ENCODE measurements at places on chromosomes 4 and X.

DNA sequence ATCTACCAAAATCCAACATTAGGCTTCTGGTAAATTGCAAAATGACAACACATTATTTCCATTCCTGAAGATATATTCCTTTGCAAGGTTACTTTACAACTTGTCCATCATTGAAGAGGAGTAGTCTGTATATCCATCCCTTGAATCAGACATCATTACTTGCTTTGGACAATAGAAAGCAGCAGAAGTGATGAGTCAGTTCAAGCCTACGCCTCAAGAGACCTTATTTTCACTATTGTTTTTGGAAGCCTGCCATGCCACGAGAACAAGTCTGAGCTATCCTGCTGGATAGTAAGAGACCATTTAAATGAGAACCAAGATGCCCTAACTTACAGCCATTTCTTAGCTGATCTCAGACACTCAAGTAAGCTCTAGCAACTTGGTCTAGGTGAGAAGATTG, 246.0 kb upstream of the HHIP start:
- DNase-seq, result no peak

GRCh38 chr4:38663090-38663800, 754 bp upstream of the KLF3 start:
- no peak for DNase-seq

GRCh38 chrX:134886002-134886596, 104.7 kb upstream of the SMIM10 start:
- DNase-seq, result no peak

GRCh38 chr4:151806511-151806927, 45.7 kb upstream of the GATB start:
- DNase-seq, result no peak

GRCh38 chr4:73613130-73613529, 7.1 kb downstream of the RASSF6 start:
- no peak for DNase-seq

GRCh38 chr4:83316459-83317165, 18.0 kb downstream of the HPSE start:
- DNase-seq, result no peak

DNA sequence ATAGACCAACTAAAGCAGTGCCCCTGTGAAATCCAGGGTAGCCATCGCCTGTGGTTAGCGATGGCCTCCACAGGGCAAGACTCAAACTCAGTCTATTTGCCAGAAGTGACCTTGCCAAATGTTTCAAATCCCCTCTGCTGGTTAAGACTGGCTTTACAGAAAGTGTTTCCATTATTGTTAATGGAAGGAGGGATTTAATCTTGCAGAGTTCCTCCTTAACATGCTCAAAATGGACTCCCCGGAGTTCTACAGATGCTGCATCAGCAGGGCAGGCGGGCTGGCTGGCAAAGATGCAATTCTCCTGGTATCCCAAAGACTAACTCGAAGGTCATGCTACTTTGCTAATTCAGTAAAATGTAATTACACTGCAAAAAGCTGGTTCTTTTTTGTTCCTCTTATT, 313.0 kb upstream of the SLC7A11 start:
- no peak for DNase-seq

- no peak for DNase-seq
Observed at GRCh38 chr4:38576767-38577166, 87.2 kb upstream of the KLF3 start.

DNA sequence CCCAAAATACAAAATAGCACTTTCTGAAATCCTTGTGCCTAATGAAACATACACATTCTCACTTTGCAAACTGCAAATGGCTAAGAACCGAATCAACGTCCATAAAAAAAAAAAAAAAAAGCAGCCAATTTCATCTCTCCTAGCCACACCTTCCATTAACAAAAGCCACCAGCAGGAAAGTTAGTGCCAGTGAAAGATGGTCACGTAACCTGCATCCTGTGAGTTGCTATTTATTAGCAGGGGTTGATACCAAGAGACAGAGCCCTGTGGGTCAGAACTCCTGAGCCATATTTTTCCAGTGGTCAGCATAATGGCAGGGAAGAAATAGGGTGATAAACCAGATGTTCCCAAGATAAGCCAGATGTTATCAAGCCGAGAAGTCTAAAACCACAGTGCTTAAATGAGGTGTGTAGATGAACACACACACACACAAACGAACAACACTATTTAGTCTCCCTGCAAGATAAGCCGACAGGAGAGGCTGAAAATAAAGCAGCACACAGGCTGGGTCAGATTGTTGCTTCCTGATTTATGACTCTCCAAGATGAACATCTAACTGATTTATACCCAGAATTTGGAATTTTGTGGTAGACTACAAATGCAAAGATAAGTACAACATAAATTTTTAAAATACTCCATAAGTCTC, 11.5 kb downstream of the PPARGC1A start:
- no peak for DNase-seq

DNA sequence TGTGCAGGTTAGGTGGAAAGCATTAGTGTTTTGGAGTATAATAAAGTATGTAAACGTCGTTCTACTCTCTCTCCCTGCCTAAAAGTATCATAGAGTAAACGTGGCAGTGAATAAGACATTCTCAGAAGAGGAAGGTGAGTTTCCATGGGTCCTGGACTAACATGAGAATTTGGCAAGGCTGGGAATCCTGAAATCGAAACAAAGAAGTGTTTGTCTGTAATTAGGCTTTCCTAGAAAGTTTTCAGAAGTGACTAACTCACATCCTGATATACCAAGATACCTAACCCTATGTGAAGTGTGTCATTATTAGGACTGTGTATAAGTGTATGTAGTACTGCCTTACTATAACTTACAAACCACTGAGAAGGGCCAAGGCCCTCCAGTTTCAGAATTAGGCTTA, 50.7 kb upstream of the MAOA start:
- DNase-seq, result no peak

DNA sequence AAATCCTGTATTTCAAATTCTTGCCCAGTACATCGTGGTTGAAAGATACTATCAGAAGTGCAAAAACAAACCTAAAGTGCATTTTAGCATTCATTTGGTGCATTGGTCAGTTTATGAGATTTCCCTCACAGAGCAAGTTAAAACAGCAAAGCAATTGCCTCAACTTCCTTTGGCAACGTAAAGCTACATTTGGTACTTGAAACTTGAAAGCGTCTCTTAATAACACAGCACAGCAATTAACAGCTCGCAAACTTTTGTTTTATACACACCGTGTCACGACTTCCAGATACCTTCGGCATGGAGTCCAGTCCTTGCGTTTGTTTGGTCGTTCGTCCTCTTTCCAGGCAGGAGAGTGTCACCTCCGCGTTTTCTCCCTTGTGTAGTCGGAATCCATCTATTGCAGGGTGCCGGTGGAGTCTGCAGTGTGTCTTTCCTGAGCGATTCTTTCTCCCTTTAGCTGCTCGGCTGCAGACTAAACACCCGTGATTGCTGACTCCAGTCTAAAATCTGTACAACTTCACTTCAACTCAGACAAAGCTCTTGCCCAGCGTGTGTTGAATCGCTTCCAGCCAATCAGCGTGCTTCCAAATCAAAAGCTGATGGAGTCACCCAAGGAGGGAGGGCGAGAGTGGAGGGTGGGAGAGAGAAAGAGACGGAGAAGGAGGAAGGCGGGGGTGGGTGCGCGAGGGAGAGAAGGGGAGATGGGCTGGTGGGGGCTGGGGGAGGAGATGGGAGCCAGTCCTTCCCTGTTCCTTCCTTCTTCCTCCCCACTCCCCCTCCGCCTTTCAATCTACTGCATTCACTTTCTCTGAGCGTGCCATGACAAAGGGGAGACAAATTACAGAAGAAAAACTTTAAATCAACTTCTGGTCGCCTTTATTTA, at the start of gene PCDH18:
PCDH18 (minus strand) TSS at position 509 of the 883 bp plus-strand sequence; CDS start at position 103, 406 bp downstream.
- DNase-seq, result no peak

GRCh38 chr4:29151584-29151983, 1568.6 kb upstream of the PCDH7 start:
- no peak for DNase-seq

DNA sequence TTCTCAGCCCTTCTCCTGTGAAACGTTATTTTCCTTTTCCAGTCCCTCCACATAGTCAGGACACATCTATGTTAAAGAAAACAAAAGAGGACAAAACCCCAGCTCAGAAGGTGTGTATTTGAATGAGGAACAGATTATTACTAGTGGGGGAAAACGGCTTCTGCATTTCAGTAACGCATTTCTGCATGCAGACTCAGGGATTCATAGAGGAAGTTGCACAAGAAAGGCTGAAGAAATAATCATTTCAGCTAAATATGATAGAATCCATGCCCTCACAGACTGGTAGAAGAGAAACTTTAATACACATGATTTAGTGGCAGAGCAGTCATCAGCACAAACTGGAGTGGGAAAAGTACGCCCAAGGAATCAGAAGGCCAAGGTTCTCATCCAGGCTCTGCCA, 270.8 kb upstream of the FGF13 start:
- DNase-seq, result no peak

DNA sequence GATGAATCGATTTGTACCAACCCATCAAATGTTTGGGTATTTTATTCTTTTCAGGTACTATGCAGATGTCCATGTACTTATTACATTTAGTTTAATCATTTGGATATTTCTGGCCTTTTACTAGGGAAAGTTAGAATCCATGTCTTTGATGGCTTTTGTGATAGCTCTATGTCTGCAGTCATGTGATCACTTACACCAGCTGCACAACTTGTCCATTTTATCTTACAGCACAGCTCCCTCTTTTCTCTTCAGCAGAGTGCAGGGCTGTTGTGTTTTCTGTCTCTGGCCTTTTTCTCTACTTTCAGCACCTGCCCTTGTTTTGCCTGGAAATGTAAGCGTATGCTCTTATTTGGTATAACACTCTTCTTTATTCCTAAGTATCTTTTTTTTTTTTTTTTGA, 30.6 kb downstream of the WWC2 start:
- no peak for DNase-seq

DNA sequence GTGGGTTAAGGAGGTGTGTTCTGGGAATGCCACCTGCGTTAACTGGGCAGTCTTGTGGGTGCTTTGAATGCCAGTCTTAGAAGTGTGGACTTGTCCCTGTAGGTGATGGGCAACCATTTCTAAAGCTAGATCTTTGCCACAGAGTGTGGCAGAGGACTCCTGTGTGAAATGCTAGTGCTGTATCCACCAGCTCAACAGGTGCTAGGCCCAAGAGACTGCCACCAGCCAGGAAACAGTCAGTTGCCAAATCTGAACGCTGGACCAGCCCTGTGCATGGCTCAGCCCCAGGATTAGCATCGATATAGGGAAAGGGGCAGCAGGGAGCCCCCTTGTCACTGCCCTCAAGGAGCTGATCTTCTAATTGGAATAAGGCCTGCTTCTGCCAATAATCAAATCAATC, 35.3 kb downstream of the STARD8 start:
- DNase-seq, result no peak

GRCh38 chr4:105641845-105642244, 66.6 kb downstream of the INTS12 start:
- no peak for DNase-seq

DNA sequence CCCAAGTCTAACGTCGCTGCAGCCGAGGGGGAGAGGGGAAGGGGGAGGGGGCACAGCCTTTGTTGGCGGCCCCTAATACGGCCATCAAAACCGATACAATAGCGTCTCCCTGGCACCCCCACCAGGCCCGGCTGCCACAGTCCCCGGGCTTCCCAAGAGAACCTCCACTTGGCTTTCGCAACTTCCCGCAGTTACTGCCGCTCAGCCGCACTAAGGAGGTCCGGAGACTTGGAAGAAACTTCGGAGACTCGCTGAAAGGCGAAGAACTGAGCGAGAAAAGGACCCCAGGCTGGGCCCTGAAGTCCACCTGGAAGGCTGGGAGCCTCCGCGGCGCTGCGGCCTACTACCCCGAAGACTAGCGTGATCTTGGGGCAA, 2.8 kb downstream of the NKX6-1 start:
- DNase-seq, result no peak

DNA sequence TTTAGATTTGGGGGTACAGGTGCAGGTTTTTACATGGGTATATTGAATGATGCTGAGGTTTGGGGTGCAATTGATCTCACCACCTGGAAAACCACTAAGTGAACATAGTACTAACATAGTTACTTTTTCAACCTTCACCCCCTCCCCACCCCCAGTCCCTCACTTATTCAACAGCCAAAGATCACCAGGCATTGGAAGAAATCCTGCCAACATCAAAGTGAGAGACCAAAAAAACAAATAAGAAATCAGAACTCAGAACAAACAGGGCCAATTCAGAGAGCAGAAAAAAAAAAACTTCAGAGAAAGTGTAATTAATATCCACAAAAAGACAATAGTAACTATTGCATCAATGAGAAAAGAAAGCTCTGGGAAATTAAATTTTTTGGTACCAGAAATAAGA, 20.5 kb upstream of the LAP3 start:
- DNase-seq, result no peak

GRCh38 chr4:103996637-103997036, 276.9 kb upstream of the TACR3 start:
- no peak for DNase-seq

GRCh38 chr4:165740911-165741310, 132.1 kb upstream of the TLL1 start:
- no peak for DNase-seq

DNA sequence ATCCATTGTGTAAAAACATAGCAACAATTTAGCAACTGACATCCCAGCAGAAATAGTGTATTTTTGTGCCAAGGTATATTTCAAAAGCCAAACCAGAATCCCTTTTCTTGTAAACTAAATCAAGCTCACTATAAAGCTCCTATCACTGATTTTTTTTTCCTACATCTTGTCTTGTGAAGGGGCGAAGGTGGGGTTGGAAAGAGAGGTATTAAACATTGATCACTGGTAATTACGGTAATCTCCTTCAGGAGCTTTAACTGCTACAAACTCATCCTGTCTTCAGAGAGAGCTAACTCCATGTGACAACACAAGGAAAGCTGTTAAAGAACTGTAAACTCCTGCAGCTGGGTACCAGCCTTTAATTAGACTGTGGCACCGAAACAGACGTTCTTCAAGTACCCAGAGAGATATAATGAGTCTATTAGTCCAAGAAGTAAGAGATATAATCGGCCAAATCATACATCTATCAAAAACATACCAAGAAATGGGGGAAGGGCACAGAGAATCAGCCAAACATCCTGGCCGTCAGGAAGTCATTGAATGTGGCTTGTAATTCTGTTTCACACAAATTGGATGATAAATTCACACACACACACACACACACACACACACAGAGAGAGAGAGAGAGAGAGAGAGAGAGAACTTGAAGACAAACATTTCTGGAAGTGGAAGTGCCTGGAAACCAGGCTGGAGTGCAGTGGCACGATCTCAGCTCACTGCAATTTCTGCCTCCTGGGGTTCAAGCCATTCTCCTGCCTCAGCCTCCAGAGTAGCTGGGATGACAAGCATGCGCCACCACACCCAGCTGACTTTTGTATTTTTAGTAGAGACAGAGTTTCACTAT, 111.9 kb upstream of the PPARGC1A start:
- DNase-seq, result no peak

- DNase-seq, result no peak
Observed at GRCh38 chr4:159281771-159282170, 178.9 kb downstream of the RAPGEF2 start.
